Iris pigment epithelial cell (primary cell): ENCODE measurements at places on chromosomes 2 and 18.

DNA sequence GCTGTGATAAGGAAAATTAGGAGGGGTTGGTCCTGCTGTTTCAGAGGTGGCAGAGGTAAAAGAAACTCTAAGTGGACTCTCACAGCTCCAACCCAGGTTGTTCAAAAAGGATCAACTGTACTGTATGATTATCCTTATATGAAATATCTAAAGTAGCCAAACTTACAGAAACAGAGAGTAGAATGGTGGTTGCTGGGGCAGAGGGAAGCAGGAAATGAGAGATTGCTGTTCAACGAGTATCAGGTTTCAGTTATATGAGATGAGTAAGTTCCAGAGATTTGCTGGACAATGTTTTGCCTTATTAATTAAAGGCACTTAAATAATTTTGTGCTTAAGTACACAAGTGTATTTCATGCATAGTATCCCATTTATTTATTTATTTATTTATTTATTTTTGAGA, 972.0 kb upstream of the LRRTM1 start:
- no peak for DNase-seq

- no peak for DNase-seq
These were observed 50.0 kb downstream of the OXER1 start for GRCh38 chr2:42713920-42714319.

DNA sequence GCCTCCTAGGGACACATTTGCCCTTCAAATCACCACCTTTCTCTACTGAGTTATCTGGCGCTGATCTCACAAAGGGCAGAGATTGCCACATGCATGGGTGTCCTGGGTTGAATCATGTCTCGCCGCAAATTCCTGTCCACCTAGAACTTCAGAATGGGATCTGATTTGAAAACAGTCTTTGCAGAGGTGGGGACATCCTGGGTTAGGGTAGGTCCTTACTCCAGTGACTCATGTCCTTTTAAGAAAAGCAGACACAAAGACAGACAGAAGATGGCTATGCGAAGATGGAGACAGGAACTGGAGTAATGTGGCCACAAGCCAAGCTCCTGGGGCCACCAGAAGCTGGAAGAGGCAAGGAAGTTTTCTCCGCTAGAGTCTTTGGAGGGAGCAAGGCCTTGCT, 197.4 kb upstream of the SMIM21 start:
- no peak for DNase-seq

DNA sequence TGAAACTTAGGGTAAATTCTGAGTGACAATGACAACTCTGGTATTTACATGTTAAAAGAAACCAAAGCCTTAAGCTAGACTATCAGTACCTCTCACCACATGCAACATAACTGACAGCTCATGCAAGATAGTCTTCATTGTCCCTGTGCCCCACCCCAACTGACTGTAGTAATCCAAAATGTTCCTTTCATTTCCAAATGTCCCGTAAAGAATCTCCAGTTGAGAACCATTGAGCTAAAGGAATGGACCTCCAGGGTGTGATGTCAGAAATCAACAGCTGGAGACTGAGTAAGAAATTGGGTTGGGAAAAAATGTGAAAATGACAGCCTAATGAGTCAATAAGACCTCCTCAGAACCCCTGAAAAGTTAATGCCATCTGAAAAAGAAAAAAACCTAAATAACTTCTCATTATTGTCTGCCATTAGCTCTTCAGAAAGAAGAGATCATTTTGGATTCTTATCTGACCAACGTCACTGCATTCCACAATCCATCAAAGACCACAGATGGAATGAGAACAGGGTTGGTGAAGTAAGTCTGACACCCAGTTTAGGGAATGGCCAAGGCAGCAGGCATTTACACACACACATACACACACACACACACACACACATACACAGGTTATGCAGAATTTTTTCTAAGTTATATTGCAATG, 51.7 kb upstream of the ACVR2A start:
- DNase-seq = peak; percentile 46

DNA sequence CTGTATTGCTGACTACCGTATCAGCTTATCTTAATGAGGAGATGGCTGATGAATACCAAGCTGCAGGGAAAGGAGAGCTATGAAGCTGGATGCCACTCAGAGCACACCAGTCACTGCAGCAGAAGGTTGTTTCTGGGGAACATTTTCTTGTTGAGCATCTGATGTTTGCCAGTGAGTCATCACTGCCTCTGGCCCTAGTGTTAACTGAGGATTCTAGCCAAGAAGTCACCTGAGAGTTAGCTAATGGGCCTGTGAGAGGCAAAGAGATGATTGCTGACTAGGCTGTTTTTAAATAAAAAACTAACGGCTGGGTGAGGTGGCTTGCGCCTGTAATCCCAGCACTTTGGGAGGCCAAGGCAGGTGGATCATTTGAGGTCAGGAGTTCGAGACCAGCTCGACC, 37.9 kb downstream of the CCDC150 start:
- DNase-seq = peak; percentile 83

GRCh38 chr18:48230467-48231113, 178.6 kb downstream of the ZBTB7C start:
- peak; percentile 60 for DNase-seq

DNA sequence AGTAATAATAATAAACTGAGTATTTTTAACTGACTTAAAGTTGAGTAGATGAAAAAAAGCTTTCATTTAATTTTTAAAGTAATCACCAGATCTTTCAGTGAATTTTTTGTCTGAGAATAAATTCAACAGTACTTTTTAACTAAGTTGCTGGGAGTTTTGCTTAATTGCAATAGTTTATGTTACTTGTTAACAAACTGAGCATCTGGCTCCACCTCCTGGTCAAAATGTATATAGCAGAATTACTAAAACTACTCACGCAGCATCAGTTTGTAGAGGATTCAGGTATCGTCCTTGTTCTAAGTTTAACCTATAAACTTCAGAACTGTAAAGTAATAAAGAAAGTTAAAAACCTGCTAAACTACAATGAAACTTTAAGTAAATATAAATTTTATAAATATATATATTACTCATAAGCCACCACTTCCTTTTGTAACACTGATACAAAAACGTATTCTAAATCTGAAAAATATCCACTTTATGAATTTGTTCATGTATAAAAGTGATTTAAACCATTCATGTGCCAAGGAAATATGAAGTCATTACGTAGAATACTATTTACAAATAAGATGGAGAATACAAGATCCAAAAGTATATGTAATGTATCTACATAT, 21.3 kb downstream of the NOL10 start:
- DNase-seq = peak; percentile 59

- no peak for DNase-seq
These were observed 333.5 kb downstream of the IRS1 start for GRCh38 chr2:226466124-226466523.

DNA sequence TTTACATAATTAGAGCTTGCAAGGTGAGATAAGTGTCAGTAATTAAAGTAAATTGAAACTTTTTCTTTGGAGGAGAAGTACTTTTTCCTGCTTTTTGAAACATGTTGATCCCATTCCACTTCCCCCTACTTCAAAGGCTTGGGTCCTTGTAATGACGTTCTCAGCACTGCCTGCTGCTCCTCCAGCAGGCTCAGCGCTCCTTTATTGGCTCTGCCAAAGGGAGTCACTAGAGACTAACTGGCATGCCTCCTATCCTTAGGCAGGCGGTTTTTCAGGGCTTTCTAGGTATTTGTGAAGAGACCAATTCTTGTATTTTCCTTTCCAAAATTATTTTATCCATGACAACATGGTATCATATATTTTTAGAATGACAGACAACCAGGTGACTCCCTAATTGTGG, 43.9 kb upstream of the ACADL start:
- no peak for DNase-seq

GRCh38 chr2:144944546-144945220, 424.8 kb upstream of the ZEB2 start:
- peak; percentile 71 for DNase-seq

GRCh38 chr2:17148407-17149145, 369.7 kb downstream of the RAD51AP2 start:
- DNase-seq = peak; percentile 15

- DNase-seq = no peak
These were observed 218.5 kb downstream of the MYT1L start for GRCh38 chr2:2112416-2113105.

DNA sequence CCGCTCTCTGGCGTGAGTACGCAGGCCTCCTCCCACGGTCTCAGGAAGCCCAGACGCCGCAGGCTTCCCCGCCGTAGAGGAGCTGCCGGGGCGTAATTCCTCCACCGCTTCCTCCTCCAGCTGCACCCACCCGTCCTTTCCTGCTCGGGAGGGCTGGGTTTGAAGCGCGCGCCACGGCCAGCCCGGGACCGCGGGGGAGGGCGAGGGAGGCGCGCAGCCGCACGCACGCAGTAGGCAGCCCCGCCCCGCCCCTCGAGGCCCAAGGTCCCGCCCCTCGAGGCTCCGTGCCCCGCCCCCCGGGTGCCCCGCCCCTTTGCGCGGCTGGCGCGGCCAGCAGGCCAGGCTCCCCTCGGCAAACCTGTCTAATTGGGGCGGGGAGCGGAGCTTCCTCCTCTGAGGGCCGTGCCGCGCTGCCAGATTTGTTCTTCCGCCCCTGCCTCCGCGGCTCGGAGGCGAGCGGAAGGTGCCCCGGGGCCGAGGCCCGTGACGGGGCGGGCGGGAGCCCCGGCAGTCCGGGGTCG, at the start of gene MALT1:
Gene MALT1 (plus strand): TSS at position 355 of the 521 bp plus-strand sequence. CDS start 179 bp downstream, outside the sequence.
- peak; percentile 91 for DNase-seq

- no peak for DNase-seq
These were observed 33.1 kb upstream of the SMAD7 start for GRCh38 chr18:48983793-48984437.

DNA sequence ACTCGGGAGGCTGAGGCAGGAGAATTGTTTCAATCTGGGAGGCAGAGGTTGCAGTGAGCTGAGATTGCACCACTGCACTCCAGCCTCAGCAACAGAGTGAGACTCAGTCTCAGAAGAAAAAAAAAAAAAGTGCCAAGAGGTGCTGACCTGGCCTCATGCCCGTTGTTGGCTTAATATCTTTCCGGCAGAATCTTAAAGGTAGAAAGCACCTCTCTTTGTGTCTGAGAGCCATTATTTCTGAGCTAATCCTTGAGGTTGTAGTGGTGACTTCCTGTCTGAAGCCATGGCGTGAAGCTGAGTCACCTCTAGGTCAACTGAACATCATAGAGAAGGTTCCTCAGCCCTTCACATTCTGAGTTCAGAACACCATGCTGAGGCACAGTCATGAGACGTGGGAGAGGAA, 60.4 kb downstream of the WDSUB1 start:
- DNase-seq = peak; percentile 72

DNA sequence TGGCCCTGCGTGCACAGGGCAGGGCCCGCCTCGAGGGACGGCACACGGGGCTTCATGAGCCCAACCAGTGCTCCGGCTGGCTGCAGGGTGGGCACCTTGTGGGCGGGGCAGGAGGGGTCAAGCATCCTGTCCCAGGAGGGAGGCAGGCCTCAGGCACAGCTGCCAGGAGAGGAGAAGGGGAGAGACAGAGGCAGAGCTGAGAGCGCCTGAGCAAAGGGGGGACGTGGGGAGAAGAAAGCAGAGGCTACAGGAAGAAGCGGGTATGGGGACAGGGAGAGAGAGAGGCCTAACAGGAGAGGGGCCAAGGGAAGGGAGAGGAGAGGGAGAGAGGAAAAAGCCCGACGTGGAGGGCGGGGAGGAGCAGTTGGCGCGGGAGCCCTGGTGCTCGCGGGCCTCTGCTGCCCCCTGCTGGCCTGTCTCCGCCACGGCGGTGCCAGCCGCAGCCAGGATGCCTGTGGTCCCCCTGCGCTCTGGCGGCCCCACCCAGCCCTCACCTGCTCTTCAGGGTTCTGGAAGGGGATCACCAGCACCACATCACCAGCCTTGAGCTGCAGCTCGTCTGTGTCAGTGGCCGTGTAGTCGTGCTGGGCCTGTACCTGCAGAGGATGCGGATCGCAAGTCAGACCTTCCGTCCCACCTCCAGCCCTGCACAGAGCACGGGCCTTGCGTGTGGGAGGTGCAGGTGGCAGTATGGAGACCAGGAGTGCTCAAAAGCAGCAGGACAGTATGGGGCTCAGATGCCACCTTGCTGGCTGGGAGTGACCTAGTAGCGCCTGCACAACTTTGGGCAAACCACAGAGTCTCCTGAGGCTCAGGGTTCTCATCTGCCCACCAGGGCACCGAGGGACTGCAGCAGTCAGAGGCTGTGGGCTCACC, 56.8 kb downstream of the BIN1 start:
- DNase-seq = peak; percentile 27

GRCh38 chr2:237244976-237245646, 159.4 kb downstream of the COPS8 start:
- peak; percentile 86 for DNase-seq

GRCh38 chr2:172223601-172224054, 120.9 kb upstream of the DLX2 start:
- DNase-seq = no peak

DNA sequence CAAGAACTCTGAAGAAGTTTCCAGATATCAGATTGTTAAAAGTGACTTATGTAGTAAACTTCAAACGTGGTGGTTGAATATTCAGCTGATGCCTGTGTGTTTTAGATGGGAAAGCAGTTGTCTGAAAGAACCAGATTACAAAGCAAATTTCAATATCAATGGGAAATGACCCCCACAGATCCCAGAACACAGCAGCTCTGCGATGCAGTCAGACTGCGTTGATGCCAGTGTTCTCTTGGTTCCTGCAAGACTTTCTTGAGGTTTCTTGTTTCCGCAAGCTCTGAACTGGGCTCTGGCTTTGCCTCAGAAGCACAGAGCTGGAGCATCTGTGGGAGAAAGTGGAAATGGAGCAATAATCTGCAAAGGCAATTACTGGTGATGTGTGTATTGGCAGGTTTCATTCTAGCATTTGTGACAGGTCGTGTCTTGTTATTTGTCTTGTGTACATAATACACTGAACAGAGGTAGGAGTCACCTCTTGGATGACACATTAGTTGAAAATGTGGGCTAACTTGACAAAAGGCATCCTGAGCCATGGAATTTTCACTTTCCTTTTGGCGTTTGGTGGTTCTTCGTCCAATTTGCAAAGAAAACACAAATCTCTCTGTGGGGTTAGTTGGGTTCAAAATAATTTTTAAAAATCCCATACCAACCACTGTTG, 10.8 kb upstream of the LYPD6B start:
- no peak for DNase-seq

DNA sequence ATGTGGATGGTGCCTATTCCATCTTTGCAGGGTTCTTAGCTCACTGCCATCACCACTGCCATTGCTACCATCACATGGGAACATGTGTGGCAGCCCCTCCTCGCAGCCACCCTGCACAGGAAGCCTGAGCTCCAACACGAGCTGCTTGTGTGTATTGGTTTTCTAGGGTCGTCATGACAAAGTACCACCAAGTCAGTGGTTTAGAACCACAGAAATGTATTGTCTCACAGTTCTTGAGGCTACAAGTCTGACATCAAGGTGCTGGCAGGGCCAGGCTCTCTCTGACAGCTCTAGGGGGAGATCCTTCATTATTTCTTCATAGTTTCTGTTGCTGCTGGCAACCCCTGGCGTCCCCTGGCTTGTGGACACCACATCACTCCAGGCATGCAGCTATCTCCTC, 10.3 kb upstream of the IL1R2 start:
- no peak for DNase-seq

- no peak for DNase-seq
These were observed 281.2 kb upstream of the PARD3B start for GRCh38 chr2:204264085-204264553.

- peak; percentile 12 for DNase-seq
These were observed 110.2 kb downstream of the BARD1 start for GRCh38 chr2:214699236-214699635.
